ENCODE measurements at places on chromosomes 6 and 20. TPM values are rescaled to one million over a fixed set of nuclear protein-coding genes. Genes with fewer than 3 reads are reported as not detected.

Gene BEND6
- 4.9 TPM for total RNA-seq

Gene SCGN
- 0.62 TPM for total RNA-seq

DNA sequence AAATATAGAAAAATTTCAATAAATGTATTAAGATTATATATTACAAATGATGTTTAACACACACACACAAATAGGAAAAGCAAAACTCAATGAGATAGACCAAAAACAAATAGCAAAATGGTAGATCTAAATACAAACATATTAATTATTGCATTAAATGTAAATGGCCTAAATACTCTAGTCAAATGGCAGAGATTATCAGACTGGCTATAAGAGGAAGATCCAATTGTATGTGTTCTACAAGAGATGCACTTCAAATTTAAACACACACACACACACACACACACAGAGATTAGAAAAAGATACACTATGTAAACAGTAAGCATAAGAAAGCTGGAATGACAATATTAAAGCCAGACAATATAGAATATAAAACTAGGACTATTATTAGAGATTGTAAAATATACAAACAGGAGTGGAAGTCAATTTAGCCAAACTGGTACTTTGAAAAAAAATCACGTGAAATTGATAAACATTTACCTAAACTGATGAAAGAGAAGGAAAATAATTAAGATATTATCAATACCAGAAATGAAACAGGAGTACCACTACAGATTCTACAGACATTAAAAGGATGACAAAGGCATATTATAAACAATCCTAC lies 150.5 kb downstream of the TBXT start:
- DNase-seq = no peak

DNA sequence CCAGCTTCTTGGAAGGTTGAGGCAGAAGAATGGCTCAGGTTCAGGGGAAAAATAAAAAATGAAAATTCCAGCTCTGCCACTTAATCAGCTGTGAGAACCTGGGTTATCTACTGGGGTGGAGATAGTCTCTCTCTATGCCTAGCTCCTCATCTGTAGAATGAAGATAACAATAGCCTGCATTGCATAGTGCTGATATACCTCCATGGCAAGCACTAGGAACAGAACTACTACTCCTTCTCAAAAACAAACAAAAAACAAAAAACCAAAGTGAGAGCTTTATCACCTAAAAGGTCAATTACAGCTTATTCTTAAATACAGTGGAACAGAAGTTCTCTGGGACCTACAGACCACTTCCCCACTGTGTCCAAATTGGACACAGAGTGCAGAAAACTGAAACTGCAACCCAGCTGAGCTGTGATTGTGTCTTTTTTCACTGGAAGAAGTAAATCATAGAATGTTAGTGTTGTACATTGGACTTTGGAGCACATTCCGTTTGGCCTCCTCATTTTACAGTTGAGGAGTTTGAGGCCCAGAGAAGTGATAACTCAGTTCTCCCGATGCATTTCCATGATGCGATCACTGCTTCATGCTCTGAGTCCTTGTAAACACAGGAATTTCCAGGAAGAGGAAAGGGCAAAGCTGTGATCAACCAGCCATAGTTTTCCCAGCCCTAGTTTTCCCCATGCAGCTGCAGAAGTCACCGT lies 23.3 kb downstream of the MTFR2 start:
- DNase-seq = no peak

Gene KCNQ5
- total RNA-seq = 6.5 TPM
